ENCODE measurements at places on chromosomes 12 and 14. TPM values are rescaled to one million over a fixed set of nuclear protein-coding genes. Genes with fewer than 3 reads are reported as not detected.

The DNAJC22 gene
- polyA plus RNA-seq: 1.9 TPM

The CEP170B gene
- 2.7 TPM for polyA plus RNA-seq

The SYT1 gene
- polyA plus RNA-seq: 1.7 TPM

The ADAM21 gene
- 0.20 TPM for polyA plus RNA-seq

DNA sequence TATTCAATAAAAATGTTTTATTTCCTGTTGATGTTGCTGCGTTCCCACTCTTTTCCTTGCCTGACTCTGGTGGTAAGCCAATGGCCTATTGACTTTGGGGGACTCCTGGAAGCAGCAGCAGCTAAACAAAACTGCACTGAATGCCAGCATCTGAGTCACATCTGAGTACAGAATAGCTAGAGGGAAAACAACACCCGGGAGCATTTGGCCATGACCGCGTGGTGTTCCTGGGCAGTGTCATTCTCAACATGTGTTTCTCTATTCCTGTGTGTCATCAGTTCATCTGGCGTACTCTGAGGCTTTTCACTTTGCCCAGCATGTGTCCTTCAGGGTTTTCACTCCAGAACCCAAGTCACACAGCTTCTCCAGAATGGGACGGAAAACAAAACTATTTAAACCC is 238.8 kb downstream of the PAWR start:
- peak; percentile 96 for DNase-seq

DNA sequence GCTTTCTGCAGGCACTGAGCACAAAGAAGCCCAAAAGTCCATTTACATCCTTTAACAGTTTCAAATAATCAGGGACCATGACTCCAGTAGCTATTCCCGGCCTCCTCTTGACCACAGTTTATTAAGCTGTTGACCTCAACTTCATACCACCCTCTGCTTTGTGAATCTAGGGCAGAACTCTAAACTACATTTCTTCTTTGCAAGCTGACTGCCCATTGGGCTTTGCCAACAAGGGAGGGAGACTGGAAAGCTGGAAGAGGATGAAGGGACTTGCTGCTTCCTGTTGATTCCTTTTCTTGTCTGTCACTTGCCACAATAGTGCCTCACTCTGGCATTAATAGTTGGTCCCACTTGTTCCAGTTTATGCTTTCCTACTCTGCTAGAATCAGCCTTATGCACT is 2.7 kb downstream of the CGRRF1 start:
- no peak for DNase-seq

DNA sequence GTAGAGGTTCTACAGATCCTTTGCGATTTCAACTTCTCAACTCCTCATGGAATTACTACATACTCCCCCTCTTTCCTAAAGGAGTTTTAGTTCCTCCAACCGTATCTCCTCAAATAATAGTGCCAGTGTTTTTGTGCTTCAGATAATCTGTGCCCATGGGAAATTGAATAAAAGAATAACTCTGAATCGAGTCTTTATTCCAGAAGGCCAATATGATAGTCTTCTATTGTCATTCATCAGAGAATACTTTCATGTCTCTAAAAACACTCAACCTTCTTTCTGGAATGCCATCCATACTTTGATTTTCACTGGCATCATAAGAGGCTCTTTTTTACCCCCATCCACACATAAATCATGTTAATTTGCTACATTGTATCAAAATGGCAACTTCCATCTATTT is 911.3 kb upstream of the USP15 start:
- DNase-seq: no peak

DNA sequence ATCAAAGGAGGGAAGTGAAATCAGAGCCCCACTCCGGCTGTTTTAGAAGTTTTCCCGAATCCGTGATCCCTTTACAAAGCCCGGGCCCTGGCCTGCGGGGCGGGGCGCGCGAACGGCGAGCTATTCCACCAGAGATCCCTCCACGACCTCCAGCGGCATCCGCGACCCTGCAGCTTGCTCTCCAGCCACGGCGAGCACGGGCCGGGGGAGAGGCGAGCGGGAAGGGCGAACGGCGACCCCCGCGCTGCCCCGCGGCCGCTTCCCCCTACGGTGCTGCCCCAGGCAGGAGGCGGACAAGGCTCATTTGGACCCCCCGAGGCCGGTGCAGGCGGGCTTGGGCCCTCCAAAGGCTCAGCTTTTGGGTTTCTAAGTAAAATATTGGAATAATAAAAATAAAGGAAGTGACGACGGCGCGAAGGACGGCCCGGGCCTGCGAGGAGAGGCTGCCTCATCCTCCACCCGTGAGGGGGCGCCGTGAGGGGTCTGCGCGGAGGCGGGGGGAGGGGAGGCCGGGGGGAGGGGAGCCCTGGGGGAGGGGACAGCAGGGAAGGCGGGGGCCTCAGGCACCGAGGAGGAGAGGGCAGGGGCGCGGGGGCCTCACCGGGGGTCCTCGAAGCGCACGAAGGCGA is 613 bp downstream of the SRSF9 start:
- peak; percentile 51 for DNase-seq

DNA sequence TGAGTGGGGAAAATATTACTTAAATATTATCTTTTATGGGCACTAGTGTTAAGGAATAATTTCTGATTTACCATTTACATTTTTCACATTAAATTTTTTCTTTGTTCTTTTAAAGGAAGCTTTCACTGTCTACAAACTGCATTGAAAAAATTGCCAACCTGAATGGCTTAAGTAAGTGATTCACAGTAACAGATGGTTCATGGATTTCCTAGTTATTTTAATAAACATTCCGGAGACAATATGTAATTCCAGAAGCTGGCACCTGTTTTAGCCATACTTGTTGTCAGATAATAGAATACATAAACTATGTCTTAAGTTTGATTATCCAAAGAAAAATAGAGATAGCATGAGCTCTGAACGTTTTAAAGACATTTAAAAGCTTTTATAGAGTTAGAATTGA is 17.1 kb downstream of the DNAL1 start:
- DNase-seq: peak; percentile 38

DNA sequence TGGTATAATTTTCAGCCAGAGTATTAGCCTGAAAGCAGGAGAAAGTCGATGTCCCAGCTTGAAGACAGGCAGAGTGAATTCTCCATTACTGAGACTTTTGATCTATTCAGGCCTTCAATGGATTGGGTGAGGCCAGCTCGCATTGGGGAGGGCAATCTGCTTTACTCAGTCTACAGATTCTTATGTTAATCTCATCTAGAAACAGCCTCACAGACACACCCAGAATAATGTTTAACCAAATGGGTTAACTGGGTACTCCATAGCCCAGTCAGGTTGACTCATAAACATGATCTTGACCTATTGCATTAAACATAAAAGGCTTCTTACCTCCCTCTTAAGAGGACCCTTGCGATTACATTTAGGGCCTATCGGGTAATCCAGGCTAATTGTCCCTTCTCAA is 118.0 kb downstream of the KTN1 start:
- no peak for DNase-seq

DNA sequence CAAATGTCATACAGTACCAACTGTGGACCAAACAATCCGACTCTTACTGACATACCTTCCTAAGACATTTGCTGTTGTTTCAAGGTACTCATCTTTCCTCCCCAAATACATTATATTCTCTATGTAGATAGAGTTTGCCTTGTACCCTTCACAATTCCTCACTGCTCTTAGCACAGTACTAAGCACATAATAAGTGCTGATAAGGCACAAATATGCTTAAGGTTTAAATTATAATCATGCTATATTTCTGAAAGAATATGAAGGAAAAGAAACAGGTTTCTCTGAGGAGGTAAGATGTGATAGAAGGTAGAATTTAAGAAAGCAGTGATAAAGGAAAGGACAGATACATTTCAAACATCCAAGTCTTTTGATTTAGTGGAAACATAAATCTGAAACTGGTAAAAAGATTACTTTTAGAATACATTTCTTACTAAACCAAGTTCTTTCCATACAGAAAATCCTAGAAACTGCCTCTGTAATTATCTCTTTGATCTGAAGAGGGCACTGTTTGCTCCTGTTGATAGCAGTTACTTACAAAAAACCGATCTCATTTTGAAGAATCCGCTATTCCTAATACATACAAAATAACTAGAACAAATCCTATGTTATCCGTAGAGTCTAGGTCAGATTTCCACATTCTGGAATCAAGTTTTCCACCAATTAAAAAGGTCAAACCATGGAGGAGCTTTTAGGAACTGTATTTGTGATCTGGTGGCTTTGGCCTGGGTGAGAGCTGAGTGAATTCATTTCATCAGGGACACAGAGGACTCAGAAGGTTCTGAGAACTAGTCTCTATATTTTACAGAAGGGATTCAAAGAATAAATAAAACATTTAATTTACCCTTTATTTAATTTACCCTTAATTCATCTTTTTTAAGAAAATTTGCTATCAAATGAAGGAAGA is 311.9 kb downstream of the DAD1 start:
- DNase-seq: peak; percentile 30

DNA sequence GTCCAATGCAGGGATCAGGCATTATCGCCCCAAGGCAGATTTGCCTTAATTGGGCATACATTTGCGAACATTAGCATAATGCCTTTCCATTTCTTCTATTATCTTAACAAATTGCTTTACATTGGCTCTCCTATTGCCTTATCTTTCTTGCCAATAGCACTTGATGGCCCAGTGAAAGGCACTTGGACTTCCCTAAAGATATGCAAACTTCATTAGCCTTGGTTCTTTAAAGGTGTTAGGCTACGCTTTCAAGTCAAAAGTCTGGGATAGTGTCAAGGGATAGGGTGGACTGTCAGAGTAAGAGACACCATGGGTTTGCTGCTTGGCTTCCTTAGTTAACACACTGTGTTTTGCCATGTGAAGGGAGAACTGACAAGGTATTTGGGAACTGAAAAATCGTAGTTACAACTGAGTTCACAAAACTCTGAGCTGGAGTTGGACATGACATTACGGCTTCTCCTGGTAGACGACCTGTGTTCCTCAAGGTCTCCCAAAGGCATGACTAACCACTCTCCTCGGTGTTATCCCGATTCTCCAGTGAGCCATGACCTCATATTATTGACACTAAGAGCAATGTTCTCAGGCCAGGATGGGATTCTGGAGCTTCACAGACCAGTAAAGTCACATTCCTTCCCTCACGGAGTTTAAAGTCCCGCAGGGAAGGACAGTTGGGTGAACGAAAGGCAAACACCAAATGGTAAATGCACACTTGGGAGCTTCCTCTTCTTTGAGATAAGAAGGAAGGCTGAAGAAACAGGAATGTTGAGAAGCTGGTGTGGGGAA is 65.2 kb downstream of the TBC1D30 start:
- DNase-seq: no peak

DNA sequence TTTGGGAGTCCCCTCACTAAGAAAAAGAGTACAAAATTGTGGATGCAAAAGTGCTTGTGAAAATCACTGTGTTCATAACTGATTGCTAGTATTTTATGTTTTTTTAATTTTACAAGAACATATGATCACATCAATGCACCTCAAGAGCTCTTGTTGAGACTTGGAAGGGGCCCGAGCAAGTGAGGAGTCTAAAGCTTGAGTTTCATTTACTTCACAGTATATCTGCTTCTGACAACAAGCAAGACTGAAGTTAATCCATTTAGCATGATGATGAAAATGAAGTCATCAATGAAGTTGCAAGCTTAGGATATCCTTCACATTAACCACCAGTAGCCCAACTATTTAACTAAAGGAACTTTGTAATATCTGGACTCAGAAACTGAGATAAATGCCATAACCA is 182.5 kb upstream of the DIO2 start:
- DNase-seq: no peak

DNA sequence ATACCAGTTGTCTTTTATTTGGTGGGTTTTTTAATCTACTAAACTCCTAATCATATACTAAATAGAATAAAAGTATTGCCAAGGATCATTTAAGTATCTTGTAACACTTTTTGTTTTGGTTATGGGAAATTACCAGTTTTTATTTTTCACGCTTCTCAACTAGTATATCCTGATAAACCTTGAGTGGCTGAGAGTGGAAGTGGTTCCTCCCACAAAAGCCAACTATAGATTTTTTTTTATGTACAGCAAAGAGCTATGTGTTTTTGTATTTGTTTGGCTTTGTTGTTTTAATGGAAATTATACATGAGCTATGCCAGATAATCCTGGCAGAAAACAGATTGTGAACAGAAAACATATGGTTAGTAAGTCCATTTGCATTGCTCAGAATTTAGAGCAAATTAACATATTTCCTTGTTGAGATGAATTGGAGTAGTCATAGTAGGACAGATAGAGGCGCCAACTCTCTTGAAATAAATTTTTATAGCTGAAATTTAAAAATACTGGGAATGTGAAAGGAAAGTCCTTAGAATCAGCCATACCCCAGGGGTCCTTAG is 60.9 kb upstream of the PSMA6 start:
- DNase-seq: peak; percentile 31

DNA sequence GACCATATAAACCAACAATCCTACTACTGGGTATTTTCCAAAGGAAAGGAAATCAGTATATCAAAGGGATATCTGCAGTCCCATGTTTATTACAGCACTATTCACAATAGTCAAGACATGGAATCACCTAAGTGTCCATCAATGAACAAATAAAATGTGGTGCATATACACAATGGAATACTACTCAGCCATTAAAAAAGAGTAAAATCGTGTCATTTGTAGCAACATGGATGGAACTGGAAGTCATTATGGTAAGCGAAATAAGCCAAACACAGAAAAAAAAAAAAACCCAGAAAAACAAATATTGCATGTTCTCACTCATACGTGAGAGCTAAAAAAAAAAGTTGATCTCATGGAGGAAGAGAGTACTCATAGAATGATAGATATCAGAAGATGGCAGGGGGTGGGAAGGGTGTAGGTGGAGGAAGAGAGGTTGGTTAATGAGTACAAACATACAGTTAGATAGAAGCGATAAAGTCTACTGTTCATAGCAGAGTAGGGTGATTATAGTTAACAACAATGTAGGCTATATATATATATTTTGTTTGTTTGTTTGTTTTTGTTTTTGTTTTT is 49.3 kb downstream of the BCAT1 start:
- DNase-seq: no peak

DNA sequence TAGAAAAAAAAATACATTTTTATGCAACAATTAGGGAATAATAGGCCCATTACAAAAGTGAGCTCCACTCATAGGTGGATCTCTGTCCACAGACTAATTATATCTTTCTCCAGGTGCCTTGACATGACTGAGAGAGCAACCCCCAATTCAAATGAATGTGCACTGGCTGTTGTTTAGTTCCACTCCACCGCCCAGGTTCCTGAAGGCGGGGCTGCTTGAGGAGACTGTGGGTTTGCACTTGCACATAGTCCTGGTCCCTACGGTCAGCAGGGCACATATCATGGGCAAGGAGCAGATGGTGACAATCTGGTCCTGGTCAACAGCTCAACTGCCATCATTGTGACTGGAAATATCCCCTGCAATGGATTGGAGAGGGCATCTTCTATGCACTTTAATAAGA is 195.6 kb upstream of the PWP1 start:
- no peak for DNase-seq

DNA sequence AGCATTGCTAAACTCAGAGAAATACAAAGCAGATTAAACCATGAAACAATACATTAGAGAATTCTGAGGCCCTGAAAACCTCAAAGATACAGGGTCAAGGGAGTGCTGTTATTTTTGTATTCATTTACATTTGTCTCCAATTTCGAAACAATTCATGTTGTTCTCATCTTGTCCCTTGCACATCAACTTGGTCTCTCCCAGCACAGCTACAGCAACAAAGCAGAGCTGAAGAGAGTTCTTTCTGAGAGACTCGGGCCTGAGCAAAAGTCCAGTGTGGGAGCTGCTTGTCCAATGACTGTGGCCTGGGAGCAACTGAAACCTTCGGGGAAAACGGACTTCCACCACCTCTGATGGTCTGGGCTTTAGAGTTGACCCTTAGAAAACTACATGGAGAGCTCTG is 79.4 kb upstream of the CDKN3 start:
- DNase-seq: no peak

- peak; percentile 61 for DNase-seq
These were observed 43.1 kb upstream of the ATF7IP start for GRCh38 chr12:14322403-14322802.
